NCI-H2029 treated with DMSO at 0.1 percent for 48 hours (cell line): ENCODE measurements at places on chromosomes 16 and 17.

DNA sequence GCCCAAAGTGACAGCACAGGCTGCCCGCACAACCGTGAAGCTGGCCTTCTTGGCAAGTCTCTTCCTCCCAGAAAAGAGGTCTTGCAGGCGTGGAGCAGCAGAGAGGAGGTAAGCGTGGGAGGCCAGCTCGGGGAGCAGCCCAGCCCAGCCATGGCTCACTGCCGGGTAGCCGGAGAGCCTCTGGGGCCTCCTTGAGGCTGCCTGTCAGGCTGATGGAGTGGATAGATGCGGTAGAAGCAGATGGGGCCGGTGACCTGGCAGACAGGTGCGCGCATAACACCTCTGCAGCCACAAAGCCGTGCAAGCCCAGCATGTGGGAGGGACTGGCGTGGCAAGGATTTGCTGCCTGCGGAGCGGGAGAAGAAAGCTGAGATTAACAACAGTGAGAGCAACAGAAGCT is 17.1 kb upstream of the DOK4 start:
- peak; percentile 26 for DNase-seq

GRCh38 chr17:82668631-82669099 is 20.4 kb upstream of the WDR45B start:
- no peak for DNase-seq

GRCh38 chr17:64496348-64496785 is 487 bp downstream of the POLG2 start:
- DNase-seq: no peak

DNA sequence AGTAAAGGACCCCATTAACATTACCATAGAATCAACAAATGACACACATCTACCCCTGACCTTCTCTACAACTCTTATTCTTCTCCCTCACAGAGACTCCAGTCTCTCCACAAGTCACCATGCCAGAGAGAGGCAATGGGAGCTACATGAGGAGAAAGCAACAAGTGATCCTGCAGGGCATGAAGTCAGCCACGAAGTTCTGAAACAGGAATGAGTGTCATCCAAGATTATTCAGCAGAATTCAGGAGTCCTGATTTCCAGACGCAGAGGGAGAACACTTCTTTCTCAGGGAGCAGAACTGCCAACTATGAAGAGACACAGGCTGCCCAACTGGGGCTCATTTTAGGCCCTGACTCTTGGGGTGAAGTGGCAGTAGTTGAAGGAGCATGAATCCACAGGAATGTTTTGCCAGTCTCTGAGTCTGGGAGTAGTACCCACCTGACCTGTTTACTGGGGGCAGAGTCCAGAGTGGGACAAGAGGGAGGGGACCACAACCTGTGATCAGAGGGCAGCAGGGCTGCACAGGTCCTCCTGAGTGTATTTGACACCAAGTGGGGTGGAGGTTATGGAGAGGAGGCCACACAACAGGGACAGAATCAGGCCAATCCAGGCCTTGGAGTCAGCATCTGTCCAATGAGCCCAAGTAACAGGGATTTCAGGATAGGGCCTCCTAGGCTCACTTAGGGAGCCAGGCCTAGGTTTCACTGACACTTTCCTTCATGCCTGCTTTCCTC is 2.4 kb upstream of the MTMR4 start:
- no peak for DNase-seq

GRCh38 chr17:56678249-56679114 is 85.0 kb downstream of the NOG start:
- no peak for DNase-seq

DNA sequence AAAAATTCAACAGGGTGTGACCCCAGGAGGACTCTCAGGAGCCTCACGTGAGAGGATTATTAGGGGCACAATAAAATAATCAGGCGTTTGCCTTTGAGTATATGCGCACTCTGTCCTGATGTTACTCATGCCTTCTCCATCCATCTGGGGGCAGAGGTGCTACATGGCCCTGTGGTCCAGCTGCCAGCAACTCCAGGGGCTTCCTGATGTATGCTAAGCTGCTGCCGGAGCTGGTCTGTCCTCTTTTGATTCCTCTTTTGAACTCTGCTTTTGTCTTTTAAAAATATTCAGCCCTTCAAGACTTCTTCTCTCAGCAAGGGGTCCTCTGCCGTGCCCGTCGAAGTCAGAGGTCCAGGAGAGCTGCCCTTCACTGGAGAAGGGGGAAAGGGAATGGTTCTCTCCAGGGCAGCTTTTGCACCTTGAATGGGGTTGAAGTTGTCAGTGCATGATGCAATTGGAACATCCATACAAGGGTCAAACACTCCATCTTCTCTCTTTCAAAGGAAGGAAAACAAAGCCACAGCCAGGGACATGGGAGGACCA is 431.4 kb downstream of the SHISA9 start:
- peak; percentile 63 for DNase-seq

DNA sequence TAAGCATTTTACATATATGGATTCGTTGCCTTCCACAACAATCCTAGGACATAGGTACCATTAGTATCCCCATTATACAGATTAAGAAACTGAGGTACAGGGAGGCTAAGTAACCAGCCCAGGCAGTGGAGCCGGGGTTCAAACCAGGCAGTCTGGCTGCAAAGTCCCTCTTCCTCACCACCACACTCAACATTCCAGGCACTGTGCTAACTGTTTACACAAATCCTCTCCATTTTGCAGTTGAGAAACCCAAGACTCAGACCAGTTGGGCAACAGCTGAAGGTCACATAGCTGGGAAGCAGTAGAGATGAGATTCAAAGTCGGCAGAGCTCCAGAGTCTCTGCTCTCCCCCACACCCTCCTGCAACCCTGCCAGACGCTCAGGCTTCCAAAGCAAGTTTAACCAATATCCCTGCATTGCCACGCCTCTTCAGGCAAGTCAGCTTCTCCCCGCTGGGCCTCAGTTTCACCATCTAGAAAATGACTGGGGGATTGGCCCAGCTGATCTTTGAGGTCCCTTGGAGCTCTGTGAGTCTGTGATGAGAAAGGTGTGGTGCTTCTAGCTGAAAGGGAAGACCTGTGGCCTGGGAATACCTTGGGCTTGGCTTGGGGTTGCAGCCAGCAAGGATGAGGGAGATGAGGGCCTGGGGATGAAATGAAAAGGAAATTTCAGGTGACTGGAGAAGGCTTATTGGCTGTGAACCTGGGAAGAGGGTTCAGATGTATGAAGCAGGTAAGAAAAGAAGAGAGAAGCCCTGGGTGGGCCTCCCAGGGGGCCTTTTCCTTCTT is 14.0 kb downstream of the CCR7 start:
- peak; percentile 1 for DNase-seq

DNA sequence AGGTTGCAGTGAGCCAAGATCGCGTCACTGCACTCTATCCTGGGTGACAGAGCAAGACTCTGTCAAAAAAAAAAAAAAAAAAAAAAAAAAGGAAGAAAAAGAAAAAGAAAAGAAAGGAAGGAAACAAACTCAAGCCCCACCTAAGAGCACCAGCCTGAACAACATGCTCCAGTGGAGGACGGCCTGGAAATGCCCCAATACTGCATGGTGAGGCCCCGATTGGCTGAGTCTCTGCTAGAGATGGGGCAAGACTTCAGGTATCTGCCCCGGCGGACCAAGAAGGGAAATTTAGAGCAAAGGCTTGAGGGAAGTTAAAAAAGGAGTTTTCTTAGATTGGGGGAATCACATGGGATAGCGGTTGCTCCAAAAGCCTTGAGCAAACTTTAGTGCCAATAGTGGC is 10.4 kb upstream of the ZNF652 start:
- DNase-seq: no peak

- no peak for DNase-seq
These were observed at the start of gene CHST4 for GRCh38 chr16:71526111-71526631. Gene CHST4, plus strand, starts transcription at chr16:71526426. Its CDS starts 10,252 bp downstream, at chr16:71536678.

DNA sequence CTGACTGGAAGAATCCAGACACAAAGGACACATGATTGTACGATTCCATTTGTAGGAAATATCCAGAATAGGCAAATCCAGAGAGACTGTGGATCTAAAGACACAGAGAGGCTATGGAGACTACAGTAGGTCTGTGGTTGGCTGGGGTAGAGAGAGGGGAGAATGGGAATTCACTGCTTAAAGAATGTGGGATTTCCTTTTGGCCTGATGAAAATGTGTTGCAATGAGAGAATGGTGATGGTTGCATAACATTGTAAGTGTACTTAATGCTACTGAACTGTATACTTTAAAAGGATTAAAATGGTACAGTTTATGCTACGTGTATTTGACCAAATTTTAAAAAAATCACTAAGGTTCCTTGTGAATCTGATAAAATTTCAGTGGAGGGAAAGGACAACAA is 62.1 kb downstream of the GPRC5B start:
- DNase-seq: no peak

GRCh38 chr16:10660950-10661635 is 33.6 kb downstream of the TEKT5 start:
- DNase-seq: no peak

DNA sequence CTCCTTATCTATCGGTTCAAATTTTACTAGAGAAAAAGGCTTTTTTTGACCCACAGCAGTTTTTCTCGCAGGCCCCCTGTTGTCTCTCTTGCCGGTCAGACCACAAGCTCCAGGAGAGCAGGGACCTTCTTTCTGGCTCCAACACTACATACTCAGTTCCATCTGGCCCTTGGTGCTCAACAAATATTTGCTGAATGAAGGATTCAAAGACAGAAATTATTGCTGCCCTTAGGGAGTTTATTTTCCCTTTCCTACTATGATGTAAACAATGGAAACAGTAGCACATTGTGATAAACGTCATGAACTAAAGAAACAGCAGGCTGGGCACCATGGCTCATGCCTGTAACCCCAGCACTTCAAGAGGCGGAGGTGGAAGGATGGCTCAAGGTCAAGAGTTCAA is 59.0 kb upstream of the ATP2A3 start:
- no peak for DNase-seq

DNA sequence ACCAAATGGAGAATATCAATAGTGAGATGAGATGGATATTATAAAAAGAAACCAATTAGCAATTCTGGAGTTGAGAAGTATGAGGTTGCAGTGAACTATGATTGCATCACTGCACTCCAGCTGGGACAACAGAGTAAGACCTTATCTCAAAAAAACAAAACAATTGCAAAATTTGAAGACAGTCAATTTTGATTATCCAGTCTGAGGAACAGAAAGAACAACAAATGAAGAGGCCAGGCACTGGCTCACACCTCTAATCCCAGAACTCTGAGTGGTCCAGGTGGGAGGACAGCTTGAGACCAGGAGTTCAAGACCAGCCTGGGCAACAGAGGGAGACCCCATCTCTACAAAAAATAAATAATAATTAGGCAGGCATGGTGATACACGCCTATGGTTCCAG is 35.0 kb downstream of the USP32 start:
- no peak for DNase-seq

DNA sequence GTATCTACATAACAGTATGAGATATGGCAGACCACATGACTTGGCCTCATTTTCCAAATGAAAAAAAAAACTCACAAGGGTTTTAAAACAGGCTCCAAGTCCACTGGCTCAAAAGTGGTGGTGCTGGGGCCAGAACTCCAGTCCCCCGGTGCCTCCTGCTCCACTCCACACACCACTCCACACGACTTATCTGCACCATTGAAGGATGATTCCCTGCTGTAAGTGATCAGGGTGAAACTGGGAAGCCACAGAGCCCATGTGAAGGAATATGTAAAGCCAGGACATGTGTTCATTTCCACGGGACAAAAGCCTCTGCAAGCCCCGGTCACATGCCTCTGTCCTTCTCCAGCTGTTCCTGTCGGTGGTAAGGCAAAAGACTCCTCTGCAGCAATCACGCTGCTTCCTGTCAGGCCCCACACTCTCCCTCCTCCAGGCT is 97.2 kb downstream of the ZNF18 start:
- no peak for DNase-seq

DNA sequence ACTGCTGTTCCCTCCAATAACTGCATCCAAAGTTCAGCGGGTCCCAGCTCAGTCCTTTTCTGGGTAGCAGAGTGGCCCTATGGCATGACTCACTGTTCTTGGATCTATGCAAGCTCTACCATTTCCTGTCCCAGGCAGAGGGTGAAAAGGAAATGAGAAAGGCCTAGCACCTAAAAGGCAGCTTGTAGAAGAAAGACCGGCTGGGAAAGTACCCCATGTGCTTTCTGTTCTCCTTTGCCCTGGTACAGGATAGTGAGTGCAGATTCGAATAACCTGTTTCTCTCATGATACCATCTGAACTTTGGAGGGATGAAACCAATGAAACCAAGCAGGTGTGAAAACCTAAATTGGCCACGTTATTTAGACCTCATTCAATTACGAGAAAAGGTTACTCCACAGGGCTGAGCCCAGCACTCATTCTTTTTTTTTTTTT is 12.7 kb upstream of the HASPIN start:
- DNase-seq: no peak

GRCh38 chr17:78817123-78817522 is 23.5 kb downstream of the USP36 start:
- DNase-seq: no peak

- no peak for DNase-seq
These were observed 19.6 kb upstream of the SLC35B1 start for GRCh38 chr17:49727380-49727779.

DNA sequence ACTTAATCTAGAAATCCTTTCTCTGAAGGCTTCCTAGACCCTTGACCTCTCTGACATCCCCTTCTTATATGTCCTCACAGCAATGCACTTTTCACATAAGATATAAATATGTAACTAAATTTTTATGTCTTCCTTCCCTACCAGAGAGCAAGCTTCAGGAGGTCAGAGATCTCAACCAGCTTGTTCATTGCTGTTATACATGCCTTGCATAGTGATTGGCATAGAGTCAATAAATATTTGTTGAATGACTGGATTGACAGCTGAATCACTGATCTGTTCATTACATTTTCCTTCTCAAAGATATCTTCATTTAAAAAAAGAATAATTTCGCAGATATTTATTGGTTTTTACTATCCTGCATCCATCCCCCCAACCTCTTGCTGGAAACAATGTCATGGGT is 29.5 kb downstream of the HYDIN start:
- DNase-seq: no peak

DNA sequence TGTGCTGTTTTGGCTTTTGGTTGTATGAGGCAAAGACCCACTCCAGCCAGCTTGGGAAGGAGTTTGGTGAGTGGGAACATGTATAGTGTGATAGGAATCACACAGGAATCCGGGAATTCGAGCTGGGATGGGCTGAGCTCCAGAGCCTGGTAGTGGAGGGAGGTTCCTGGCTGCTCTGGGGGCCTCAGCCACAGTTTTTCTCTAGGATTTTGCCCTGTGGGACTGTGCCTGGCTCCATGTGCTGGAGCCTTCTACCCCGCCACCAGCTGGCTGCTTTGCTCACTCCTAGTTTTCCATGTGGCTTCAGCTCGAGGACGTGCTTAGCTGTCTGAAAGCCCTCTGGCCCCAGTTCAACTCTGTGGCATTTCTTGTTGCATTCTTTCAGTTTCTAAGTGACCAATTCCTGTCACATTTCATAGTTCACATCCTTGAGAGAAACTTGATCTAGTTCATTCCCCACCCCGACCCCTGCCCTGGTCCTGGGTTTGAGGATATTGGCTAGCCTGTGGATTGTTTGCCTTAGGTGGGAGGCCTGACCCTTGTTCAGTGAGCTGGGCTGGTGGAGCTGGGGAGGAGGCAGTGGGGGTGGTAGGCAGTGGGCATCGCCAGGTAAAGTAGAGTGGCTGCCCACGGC is 5.0 kb downstream of the SEC14L1 start:
- no peak for DNase-seq

GRCh38 chr17:281365-281999 is 71.1 kb downstream of the RPH3AL start:
- DNase-seq: no peak
